ENCODE measurements at places on chromosomes 6 and 20. TPM values are rescaled to one million over a fixed set of nuclear protein-coding genes. Genes with fewer than 3 reads are reported as not detected.

Gene SLC17A2
- not detected for total RNA-seq

Gene TSBP1
- total RNA-seq = not detected

Gene PFDN6
- total RNA-seq = 90.6 TPM

Gene FBXO9
- 67.7 TPM for total RNA-seq

Gene APCDD1L
- not detected for total RNA-seq

Gene MYB
- 26.1 TPM for total RNA-seq

Gene OPN5
- total RNA-seq = not detected

Gene RAET1E
- total RNA-seq = not detected

Gene HLA-F
- 65.8 TPM for total RNA-seq

Gene TMEM217
- 0.34 TPM for total RNA-seq

Gene RSPH9
- not detected for total RNA-seq

Gene FAM209B
- total RNA-seq = not detected

Gene ZC3H12D
- 14.8 TPM for total RNA-seq

Gene FAM83C
- not detected for total RNA-seq

Gene TFB1M
- total RNA-seq = 62.8 TPM

Gene HFE
- total RNA-seq = 0.57 TPM

Gene NHLRC1
- total RNA-seq = not detected

Gene CDH4
- total RNA-seq = not detected

Gene MDFI
- not detected for total RNA-seq

Gene TOX2
- total RNA-seq = 0.23 TPM

Gene ADAT2
- 23.0 TPM for total RNA-seq

Gene CLPSL1
- not detected for total RNA-seq

Gene LPA
- total RNA-seq = not detected

Gene BEND6
- 1.5 TPM for total RNA-seq

Gene PRICKLE4
- total RNA-seq = 1.2 TPM

Measured in OCI-LY7 (cell line).